ENCODE measurements at places on chromosomes 11 and 22.

- DNase-seq: no peak
Measured at GRCh38 chr22:17199003-17199731, 20.1 kb downstream of the ADA2 start.

DNA sequence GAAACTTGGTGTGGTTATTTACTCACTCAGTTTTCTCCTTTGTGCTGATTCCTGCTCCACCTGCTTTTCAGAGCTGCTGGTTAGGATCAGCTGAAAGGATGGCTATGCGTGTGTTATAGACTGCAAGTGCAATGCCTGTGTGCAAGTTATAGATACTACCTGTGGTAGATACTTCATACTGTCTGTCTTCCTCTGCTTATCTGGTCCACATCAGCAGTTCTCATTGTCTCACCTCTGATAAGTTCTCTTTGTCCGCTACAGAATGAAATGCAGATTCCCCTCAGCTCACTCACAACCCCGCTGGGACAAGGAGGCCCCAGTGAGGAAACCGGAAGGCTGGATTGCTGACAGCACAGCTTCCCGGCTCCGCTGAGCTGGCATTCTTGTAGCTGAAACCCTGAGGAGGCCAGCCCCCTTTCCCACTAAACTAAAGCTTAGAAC is 37.5 kb upstream of the LYVE1 start:
- DNase-seq: peak; percentile 37

DNA sequence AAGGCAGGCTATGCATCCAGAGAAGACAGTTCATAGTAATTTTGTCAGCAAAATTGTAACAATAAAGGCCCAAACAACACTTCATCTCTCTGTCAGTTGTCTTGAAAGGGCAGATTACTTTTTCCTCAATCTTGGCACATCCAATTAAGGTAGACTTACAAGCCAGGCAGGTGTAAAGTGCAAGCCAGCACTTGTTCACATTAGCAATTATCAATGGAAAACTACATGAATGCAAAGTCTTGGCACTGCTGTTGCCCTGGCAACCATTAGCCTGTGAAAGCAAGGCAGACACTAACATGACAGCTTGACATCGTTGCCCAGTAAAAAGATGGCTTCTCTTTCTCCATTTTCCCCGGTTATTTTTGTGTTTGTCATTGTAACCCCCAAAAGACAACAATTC is 677.2 kb upstream of the TENM4 start:
- no peak for DNase-seq

DNA sequence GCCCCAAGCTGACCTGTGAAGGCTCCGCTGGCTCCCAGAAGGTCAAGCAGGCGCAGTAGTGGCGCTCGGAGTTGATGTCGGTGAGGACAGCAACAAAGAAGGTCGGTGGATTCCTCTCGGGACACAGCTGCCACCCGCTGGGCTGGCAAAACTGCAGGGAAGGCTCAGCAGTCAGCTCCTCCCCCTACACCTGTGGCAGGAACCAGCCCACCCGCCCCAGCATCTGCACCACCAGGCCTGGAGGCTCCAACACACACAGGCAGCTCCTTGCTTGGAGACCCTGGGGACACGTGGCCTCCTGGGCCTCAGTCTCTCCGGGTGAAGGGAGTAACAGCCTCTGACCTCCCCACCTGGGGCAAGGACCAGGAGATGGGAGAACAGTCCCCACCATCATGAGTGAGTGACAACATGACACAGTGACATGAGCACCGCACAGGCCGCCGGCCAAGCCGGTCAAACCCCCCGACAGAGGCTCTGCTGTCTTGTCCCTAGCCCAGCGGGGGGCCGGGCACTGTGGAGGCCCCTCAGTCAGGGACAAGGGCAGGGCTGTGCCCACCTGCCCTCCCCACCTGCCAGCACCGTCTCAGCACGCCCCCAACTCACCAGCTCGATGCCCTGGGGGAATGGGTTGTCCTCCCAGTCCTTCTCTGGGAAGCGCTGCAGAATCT is 6.9 kb downstream of the SBF1 start:
- DNase-seq: no peak

GRCh38 chr22:39133871-39134270 is 18.6 kb downstream of the CBX7 start:
- no peak for DNase-seq

DNA sequence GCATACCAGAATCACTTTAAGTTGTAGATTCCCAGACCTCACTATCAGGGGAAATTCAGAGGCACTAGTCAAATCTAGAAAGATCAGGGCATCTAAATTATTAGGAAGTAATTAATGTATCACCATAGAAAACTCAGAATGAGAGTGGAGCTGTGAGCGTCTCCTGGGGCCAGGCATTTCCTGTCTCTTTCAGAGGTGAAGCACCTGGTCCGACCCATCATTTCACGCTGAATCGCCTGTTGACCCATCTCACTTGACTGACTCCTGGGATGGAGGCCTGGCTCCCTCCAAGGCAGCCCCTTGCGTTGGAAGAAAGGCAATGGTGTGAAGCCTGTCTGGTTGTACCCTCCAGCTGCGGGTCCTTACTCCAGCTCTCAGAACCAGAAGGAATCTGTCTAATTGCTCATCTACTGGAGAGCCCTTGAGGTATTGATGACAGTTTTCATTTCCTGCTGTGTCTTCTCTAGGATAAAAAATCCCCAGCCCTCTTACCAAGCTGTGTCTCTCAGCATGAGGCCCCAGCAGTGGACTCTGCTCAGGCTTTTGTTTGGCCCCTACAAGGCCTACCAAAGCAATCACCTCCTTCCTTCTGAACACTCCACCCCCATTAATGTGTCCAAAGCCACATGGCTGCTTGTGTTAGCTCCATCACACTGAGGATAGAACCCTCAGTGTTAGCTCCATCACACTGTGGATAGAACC is 93.2 kb upstream of the SYT13 start:
- no peak for DNase-seq

GRCh38 chr11:15933886-15934625 is 422.3 kb downstream of the SOX6 start:
- peak; percentile 5 for DNase-seq

DNA sequence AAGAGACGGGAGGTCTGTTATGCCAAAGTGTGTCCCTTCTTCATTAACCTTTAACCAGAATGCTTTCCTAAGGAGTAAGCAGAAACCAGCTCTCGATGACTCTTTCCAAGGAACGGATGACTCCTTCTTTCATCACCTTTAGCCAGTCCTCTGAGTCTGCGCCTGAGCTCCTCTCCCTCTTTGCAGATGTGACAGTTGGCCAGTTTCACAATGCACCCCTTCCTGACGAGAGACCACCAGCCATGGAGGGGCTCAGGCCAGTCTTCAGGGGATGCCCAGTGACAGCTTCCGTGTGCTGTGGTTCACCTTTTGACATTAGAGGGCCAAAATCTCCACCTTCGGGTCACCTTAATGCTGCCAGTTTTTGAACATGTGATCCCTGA is 826.1 kb downstream of the TBC1D22A start:
- DNase-seq: no peak

- no peak for DNase-seq
Measured at GRCh38 chr11:118610225-118610772, 2.9 kb downstream of the PHLDB1 start.

GRCh38 chr11:31921081-31921480 is 110.0 kb upstream of the PAX6 start:
- DNase-seq: no peak

DNA sequence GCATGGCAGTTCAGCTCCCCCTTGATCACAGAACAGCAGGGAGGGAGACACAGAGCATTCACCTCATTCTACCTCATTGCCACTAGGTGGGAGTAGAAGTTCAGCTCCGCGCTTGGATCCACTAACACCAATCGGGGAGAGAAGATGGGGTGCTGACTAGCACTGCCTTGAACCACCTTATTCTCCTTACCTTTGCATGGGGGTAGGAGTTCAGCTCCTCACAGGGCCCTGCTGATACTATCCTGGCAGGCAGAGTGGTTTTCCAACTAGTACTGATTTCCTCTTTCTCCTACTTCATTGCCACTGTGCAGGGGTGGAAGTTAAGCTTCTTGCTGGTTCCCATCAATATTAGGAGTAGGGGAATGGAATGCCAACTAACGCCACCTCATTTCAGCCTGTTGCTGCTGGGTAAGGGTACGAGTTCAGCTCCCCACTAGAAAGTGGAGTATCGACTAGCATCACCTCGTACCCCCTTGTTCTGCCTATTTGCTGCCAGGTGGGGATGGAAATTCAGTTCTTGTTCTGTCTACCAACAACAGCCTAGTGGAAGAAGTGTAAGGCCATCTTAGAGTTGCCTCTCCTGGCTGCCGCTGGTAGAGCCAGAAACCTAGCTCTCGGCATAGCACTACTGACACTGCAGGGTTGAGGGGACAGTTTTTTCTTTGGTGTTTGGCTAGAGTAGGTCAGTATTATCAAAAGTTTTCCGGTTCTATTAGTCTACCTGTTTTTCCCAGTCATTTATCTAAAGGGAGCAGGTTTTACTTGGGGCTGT is 550.9 kb upstream of the CCDC90B start:
- peak; percentile 4 for DNase-seq

DNA sequence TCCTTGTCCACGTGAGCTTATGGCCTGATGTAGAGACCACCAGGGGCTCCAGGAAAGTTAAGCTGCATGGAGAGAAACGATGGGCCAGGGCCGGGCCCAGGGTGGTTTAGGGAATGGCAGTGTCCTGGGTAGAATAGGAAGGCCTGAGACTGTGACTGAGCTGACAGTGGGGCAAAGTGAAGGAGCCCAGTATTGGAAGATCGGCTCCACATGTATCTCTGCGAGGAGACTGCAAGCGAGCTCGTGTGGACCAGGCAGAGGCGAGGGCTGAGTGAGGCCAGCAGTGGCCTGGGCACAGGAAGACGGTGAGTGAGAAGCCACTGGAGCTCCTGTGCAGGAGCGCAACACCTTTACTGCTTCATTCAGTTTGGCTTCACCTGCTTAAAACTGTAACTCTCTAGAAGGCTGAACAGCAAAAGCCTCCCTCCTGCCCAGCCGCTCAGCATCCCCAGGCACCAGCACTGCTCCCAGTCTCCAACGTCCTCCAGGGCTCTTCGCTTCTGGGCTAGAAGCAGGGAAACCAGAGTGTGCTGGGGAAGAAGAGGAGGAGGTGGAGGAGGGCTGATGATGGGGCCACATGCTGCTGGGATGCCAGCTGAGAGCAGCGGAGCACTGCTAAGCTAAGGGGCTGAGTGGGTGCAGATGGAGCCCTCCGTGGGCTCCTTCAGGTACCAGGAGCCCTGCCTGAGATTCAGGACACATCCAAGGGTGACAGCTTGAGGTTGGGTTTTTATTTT is 13.5 kb downstream of the TCIRG1 start:
- no peak for DNase-seq

DNA sequence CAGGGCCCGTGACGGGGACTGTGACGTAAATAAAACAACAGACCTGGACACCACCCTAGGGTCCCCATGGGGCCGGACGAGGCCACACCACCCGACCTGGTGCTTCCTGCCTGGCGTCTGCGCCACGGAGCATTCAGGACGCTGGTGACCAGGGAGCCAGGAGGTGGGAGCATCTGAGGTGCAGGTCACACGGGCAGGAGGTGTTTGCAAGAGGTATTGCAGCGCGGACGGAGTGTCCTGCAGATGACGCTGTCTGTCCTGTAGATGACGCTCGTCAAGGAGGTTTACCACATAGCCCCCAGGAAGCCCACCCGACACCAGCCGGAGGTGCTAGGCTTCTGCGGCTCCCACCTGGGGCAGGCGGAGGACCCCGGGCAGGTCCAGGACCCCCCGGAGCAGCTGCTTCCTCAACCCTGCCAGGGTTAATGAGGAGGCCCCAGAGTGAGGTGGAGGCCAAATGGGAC is 986 bp upstream of the MUC5B start:
- DNase-seq: no peak

DNA sequence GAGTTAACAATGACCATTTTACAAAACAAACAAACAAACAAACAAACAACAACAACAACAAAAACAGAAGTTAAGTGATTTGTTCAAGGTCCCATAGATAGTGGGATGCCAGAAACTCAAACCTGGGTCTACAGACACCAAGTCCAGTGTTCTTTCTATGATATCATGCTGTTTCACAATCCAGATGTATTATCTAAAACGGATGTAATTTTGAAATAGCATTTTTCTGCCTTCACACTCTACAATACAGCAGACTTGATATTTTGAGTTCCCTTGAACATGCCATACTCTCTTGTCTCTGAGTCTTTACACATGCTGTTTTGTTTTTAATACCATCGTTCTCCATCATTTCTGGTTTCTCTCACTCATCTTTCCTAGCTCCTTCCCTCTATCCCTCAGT is 104.5 kb downstream of the RELT start:
- no peak for DNase-seq

DNA sequence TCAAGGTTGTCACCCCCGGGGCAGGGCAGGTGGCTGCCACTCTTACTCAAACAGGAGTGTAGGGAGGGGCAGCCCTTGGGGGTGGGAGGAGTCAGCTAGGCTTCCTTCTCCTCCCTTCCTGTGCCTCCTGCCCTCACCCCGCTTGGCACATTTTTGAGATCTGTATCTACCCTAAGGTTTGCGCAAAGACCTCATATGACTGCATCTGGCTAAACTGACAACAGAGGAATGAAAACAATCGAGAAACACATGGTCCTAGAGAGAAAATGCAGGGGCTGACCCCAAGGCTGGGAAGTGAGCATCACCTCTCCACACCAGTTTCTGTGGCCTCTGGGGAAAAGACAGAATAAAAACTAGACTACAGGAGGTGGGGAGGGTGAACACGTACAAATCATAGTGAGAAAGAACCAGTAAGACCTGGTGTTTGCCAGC is 28.1 kb downstream of the IGSF9B start:
- DNase-seq: no peak

DNA sequence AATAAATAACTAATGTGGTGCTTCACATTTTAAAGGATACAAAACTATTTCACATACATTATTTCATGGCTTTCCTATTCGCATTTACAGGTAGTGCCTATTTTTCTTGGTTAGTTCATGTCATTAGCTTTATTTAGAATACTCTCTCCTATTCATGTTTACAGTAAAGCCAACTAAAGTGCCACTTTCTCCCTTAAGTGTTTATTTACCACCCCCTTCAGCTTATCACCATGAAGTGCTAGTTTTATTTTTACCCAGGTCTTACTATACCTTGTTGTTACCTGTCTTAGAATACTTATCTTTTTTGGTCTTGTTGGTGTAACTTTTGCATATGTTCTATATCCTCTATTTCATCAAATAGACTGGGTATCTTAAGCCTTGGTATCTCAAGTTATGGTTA is 715.2 kb upstream of the TENM4 start:
- no peak for DNase-seq

- no peak for DNase-seq
Measured at GRCh38 chr11:72589802-72590761, 84.1 kb downstream of the PDE2A start.

DNA sequence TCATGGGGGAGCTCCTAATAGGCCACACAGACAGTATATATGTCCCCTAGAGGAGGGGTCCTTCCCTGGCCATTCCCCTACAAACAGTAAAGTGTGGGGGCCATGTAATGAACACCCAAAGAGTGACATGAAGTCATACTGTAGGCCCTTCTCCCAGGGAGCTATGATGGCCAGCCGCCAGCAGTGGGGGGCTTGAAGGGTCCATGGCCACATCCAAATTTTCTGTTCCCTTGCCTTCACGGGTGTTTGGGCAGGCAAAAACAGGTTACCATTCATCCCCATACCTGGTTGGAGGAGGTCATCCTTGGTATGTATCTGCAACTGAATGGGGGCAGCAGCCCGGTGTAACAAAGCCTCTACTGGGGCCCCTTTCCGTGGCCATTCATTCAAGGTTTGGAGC is 2118.0 kb downstream of the LRRC4C start:
- DNase-seq: no peak

- no peak for DNase-seq
Measured at GRCh38 chr11:99422581-99423427, 402.1 kb downstream of the CNTN5 start.

- DNase-seq: no peak
Measured at GRCh38 chr11:133198438-133198837, 333.9 kb downstream of the OPCML start.
